ENCODE measurements at places on chromosomes 1 and 21.

- DNase-seq = peak; percentile 11
These were observed 407.3 kb downstream of the USP25 start for GRCh38 chr21:16137106-16137505.

GRCh38 chr1:54323324-54323739 is 82.9 kb downstream of the SSBP3 start:
- DNase-seq = no peak

DNA sequence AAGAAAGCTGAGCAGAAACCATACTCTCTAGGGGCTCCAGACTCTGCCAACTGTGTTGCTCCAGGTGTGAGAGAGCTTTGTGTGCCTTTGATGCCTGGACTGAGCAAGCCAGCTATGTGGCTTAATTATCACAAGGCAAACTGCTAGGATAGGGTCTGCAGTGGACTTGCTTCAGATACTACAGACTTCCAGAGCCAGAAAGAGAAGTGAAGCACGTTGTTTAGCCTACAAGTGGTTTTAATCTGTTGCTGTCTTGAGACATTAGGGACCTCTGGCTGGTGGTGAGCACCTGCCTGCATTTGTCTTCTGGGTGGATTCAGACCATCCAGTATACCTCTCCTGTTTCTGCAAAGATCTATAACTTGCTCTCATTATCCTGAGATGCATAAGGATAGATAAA is 353.4 kb upstream of the PLXNA2 start:
- DNase-seq = no peak

GRCh38 chr1:244336232-244336899 is 115.3 kb downstream of the ADSS2 start:
- DNase-seq = no peak

DNA sequence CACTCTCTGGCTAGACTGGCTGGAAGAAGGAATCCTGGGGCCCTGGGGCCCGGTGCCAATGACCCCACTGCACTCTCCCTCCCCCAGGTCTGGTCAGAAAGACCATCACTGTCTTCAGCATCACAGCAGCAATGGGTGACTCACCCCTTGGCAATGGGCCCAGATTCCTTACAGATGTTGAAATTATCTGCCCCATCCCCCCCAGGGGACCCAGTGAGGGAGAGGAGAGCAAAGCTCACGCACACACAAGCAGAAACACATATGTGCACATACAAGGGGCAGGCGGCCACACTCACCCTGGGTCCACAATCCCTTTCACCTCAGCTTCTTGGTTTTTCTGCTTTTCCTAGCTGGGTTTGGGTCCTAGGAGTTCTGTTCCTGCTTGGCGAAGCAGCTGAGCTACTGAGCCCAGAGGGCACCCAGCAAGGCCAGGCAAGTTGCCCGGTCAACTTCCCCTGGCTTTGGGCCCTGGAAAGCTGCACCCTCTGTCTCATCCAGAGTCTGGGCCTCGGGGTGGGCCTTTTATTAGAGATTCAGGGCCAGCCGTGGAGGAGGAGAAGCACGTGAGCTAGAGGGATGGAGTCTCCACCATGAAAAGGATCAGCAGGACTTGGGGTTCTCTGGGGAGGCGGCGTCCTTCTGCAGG is 2.6 kb downstream of the COL16A1 start:
- peak; percentile 97 for DNase-seq

DNA sequence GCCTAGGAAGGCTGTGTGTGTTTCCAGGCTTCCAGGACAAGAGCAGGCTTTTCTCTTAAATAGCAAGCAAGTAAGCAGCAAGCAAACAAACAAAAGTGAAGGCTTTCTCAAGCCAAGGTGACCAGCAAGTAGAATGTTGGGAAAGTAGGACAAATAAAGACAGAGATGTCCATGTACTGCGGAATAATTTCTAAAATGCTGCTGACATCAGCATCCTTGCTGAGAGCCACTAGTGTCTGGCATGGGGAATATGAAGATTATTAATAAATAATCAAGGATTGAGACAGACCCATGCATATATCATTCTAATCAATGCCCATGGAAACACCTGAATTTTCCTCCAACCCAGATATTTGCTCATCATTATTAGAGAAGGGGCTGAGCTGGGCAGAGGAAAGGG is 6.4 kb upstream of the DYRK3 start:
- DNase-seq = no peak

GRCh38 chr1:211610779-211611556 is 32.0 kb upstream of the SLC30A1 start:
- peak; percentile 63 for DNase-seq

DNA sequence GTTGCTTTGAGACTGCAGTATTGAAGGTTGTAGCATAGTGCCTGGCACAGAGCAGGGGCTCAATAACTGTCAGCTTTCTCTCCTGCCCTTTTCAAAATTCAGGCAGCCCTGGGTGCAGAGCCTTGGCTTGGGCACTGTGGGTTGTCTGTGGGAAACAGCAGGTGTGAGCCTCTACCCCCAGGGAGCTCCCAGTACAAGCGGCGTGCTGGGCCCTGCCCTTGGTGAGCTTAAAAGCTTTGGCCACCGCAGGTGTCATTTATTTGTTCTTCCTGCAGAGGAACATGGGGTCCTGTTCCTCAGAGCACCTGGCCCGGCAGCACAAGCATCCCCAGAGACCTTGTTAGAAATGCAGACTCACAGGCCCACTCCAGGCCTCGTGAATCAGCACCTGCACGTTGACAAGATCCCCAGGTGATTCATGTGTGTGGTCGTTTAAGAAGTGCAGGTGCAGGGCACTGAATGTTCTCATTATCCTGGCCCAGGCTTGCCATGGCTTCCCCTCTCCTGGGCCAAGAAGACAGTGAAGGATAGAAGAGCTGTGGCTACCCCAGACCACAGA is 29.9 kb upstream of the IGSF21 start:
- no peak for DNase-seq

- DNase-seq = no peak
These were observed 81.3 kb downstream of the TIAM1 start for GRCh38 chr21:31262728-31263127.

DNA sequence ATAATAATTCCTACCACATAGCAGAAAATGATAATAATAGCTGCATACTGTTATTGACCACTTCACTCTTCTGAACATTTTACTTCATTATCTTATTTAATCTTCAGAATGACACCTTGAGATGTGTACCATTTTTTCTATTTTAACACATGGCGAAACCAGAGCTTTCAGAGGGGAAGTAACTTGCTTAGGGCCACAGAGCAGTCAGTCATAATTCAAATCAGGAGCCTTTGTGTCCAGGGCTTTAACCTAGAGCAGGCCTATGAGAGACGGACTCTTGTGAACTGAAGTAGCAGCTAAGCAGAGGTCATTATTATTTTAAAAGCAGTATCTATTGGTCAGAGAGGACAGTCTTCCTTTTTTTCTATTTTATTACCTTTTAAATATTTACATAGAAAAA is 114.0 kb downstream of the ROR1 start:
- no peak for DNase-seq

DNA sequence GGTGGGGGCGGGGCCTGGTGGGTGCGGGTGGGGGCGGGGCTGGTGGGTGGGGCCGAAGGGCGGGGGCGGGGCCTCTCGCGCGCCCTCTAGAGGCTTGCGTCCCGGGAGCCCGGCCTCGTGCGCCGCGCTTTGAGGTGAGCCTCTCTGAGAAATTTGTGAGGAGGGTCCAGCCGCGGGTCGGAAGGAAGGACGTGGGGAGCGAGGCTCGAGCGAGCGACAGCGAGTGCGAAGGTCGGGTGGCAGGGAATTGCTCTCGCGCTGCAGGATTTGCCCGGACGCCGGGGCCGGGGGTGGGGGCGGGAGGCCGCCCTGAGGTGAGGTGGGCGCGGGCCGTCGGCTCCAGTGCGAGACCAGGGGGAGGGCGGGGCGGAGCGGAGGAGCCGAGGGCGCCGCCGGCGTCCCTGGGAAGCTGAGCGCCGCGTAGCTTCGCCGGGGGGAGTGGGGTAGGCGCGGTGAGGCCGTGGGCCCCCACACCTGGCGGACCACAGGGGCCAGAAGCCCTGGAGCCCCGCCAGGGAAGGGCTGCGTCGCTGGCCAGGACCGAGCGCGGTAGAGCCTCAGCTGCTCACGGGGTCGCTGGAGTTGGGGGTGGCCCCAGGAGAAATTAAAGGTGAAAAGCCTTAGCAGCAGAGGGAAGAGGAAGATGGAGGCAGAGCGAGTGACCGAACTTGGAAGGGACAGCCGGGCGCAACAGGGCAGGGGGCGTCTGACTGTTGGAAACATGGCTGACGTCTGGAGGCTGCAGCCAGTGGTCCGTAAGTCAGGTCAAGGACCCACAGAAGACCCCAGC is 754 bp upstream of the LSS start:
- no peak for DNase-seq

DNA sequence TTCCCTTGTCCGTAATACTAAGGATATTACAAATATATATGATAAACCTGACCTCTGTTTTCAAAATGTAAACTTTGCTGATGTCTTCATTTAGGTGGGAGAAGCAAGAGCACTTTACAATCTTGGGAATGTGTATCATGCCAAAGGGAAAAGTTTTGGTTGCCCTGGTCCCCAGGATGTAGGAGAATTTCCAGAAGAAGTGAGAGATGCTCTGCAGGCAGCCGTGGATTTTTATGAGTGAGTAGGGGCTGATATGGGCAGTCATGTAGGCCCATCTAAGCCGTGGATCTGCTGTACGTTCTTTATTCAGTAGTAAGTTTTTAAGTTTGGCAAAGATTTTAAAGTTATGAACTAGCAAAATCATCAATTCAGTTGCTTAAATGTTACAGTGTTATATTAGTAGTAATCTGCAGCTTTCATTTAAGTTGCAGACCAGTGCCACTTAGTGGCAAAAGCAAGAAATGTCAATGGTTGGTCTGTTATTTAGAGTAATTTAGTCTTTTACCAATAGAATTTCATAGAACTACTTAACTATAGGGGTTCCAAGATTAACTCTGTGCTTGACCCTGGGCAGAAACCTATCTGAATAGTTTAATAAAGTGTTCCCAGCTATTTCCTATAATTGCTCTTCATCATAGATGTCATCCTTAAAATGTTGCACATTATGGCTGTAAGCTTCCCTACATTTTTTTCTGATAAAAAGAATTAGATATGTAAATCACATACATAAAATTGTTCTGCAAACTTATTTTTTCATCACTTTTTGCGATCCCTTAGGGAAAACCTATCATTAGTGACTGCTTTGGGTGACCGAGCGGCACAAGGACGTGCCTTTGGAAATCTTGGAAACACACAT is 21.3 kb downstream of the GPSM2 start:
- DNase-seq = no peak

DNA sequence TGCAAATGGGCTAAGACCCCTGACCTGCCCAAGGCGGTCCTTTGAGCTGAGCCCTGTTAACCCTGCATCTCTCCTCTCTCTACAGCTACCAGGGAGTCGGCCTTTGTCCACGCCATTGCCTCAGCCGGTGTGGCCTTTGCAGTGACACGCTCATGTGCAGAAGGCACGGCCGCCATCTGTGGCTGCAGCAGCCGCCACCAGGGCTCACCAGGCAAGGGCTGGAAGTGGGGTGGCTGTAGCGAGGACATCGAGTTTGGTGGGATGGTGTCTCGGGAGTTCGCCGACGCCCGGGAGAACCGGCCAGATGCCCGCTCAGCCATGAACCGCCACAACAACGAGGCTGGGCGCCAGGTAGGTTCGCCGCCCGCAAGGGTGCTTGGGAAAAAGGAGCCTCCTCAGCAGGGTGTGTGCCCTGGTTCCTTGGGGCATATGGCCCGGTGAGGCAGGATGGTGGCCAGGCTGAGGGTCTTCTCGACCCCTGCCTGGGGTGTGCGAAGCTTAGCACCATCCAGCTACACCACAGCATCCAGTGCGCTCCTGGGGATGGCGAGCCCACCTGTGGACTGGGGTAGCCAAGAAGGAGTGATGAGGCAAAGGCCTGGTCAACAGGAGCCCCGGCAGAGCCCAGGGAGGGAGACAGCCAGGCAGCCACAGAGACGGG is 31.8 kb upstream of the ARF1 start:
- no peak for DNase-seq

- DNase-seq = no peak
These were observed 876.5 kb upstream of the B3GALT2 start for GRCh38 chr1:194062962-194063361.

DNA sequence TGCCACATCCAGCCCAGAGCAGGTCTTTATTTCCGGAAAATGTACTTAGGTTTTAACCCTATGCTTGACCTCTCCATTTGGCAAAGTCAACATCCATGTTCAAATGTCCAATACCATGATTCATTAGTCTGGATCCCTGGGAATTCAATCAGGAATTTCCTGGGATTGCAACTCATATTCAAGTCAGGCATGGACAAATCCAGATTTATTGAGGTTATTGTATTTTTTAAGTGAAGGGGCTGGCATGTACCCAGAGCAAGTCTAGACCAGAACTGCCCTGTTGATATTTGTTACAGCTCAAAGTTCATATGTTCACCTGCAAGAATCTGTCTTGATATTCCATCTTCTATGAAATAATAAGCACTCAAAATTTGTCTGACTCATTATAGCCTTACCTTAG is 521.1 kb downstream of the ADGRL2 start:
- DNase-seq = peak; percentile 10

DNA sequence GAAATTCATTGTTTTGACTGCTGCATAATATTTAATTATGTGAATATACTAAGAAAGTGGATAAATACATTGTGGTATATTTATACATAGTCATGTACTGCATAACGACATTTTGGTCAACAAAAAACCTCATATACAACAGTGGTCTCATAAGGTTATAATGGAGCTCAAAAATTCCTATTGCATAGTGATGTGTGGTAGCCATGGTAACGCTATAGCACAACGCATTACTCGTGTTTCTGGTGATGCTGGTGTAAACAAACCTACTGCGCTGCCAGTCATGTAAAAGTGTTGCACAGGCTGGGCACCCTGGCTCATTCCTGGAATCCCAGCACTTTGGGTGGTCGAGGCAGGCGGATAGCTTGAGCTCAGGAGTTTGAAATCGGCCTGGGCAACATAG is 52.6 kb upstream of the NHLH2 start:
- DNase-seq = no peak

DNA sequence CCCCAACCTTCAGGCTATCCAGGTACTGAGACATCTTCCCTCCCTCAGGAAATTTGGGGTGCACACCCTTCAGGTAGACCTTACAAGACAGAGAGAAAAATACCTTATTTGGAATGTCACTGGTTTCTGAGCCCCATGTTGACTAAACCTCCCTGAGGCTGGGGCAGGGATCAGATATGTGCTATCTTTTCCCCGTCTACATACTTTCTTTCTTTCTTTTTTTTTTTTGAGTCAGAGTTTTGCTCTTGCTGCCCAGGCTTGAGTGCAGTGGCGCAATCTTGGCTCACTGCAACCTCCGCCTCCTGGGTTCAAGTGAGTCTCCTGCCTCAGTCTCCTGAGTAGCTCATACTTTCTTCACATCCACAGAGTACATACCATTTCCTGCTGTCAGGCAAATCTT is 1.6 kb downstream of the CYB5R1 start:
- no peak for DNase-seq

DNA sequence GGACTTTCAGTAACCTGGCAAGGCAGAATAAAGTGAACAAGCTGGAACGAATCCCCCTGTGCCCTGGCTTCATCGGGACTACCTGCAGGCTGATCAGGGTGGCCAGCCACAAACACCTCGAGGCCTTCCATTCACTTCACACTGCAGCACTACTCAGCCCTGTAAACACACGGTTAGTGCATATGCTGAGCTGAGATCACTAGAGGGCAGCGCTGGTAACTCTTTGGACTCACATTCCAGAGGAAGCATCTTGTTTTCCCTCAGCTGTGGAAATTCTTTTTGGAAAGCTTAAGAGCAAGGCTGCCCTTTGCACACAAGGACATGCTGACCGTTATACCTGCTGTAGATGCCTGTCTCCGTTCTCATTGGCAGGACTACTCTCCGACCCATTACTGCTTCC is 32.1 kb downstream of the PCSK9 start:
- peak; percentile 74 for DNase-seq
